ENCODE measurements at places on chromosomes 7 and 10.

- no peak for DNase-seq
Observed at GRCh38 chr10:125127110-125127509, 33.3 kb downstream of the CTBP2 start.

GRCh38 chr10:91411621-91412020 lies 1.5 kb downstream of the HECTD2 start:
- no peak for DNase-seq

DNA sequence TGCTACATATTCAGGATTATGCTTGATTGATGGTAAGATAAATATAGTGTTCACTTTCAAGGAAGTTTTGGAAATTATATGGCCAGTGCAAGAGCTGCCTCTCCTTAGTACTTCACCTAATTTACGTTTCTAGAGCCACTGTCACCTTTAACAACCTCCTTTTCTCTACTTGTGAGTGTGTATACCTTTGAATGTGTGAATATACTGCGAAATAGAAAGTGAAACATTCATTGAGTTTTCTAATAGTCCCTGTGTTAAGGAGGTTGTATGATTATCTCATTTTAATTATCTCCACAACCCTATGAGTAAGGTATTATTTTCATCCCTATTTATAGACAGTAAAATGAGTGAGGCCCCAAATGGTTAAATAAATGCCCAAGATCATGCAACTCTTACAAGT lies 1050.5 kb downstream of the XPNPEP1 start:
- DNase-seq: no peak

DNA sequence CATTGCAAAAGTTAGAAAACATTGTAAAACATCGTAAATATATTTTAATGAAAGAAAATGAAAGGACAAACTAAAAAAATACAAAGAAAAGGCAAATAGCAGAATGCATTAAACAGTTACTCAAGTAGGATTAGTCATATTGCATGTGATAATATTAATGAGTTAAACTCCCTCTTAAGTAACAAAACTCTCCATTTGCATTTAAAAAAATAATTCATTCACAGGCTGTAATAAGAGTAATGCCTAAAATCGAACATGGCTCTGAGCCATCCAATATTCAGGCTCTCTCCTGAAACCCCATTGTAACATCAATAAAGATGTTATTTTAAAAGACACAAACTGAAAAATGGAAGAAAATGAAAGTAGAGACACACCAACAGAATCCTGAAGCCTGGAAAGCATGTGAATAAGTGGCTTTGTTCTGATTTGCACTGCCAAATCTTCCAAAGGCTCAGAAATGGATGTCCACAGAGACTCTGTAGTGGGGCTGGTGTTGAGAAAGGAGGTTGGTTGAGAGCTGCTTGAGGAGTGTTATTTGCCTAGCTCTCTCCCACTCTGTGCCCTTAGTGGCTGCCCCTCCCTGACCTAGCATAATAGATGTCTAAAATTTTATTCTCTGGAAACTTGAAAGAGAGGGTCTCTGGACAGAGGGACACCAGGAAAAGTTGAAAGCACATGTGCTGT lies 268.3 kb upstream of the MEOX2 start:
- DNase-seq: no peak

DNA sequence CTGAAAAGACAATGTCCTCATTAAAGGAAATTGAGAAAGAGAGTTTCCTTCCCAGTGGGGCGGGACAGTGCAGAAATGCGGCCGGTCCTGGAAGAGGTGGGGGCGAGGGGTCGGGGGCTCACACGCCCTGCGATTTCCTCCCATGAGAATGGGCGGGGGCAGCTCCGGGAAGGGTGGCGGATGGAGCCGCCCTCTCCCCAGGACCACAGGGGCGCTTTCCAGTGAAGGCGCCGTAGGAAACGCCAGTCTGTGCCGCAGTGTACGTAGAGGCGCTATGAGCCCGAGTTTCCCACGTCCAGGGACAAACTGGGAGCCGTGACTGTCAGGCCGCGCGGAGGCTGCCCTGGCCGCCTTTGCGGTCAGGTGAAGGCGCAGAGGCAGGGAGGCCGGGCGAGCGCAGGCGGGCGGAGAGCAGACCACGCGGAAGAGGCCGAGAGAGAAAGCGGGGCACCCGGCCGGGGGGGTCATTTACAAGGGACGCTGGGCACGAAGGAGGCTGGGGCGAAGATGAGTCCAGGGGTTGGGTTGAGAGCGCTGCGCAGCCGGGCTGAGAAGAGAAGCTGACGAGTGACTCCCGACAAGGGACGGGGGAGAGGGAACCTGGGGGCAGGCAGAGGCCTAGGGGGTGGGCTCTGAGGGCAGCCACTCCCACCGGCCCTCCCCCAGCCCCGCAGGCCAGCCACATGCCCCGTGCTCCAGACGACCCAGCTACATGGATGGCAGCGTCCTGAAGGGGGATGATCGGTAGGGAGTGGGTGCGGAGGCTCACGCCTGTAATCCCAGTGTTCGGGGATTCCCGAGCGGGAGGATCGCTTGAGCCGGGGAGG lies 45.0 kb downstream of the ALOX5 start:
- no peak for DNase-seq

DNA sequence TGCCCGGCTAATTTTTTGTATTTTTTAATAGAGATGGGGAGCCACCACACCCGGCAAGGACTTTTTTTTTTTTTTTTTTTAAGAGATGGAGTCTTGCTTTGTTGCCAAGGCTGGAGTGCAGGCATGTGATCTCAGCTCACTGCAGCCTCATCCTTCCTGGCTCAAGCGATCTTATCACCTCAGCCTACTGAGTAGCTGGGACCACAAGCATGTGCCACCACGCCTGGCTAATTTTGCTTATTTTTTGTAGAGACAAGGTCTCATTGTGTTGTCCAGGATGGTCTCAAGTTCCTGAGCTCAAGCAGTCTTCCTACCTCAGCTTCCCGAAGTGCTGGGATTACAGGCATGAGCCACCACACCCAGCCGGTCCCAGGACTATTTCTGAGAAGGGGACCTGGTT lies 9.3 kb upstream of the MCU start:
- DNase-seq: no peak

DNA sequence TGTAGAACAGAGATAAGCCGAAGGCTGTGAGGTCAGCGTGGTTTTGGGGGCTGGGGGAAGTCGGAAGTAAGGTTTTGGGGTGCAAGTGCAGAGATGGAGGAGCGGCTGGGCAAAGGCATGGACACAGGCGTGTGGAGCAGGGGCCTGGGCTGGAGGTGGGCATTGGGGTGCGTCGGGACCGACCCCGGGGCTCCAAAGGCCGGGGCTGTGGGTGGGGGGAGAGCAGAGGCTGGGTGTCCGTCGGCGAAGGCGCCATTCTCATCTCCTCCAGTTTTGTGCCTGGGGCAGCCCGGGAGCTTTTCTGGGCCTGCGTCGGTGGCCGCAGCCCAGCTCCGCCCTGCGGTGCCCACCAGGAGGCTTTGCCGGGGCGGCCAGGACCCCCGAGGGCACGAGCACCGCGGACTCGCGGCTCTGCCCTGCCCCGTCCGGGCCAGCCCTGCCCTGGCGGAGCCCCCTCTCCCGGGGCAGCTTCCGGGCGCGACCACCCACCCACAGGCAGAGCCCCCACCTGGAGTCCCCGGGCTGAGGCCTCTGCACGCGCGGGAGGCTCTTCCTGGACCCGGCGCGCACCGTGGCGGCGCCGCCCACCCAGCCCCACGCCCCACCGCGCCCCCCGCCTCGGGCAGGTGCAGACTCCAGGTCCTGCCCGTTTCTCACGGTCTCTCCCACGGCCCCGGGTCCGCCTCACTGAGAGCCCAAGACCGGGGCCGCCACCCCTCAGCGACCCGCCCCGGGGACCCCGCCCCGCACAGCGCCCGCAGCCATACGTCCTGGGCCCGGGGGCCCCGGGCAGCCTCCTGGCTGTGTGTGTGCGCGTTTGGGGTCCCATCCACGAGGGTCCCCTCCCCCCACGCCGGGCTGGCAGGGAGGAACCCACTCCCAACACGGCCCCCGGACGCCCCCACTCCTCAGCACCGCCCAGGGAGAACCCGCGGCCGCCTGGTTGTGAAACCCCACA lies 7.7 kb upstream of the SCART1 start:
- DNase-seq: no peak

DNA sequence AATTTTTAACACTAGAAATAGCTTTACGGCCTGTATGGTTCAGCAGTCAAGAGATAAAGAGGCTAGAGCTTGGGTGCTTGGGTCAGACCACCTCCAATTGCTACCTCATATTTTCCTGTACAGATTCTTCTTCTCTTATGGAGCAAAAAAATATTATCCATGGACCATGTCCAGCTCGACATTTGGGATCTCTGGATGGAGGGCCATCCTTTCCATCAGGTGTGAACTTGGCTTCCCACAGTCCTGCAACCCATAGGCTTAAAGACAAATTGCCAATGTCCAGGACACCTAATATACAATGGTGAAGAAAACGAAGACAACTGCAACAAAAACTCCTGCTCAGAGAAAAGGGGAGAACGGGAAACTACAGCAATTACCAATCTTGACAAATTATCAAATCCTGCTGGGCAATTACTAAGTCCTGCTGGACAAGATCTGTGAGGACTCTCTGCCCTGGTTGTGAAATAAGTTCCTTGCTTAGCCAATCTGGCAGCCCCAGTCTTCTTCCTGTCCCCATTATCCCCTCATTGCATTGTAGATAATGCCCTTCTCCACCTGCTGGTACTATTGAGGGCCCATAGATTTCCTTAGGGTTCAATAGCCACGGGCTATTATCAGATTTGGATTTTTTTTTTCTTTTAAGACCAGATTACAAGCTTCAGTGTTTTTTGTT lies 42.0 kb upstream of the BRAF start:
- no peak for DNase-seq

- DNase-seq: no peak
Observed at GRCh38 chr10:52436664-52437063, 122.6 kb downstream of the DKK1 start.

GRCh38 chr7:85529831-85530230 lies 343.0 kb upstream of the SEMA3D start:
- no peak for DNase-seq

DNA sequence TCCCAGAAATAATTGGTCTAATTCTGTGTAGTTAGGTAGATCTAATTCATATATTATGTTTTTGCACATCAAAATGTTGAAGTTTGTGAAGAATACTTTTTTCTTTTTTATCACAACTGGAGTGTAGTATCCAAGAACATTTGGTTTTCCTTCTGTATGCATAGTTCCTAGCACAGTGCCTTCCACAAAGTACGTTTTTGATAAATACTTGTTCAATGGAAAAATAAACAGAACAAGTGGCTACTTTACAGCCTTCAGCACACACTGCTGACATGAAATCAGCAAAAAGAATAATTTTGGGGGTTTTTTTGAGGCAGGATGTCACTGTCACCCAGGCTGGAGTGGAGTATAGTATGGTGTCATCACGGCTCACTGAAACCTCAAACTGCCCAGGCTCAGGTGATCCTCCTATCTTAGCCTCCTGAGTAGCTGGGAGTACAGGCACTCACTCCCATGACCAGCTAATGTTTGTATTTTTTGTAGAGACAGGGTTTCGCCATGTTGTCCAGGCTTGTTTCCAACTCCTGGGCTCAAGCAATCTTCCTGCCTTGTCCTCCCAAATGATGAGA lies 27.9 kb downstream of the TARP start:
- no peak for DNase-seq

- no peak for DNase-seq
Observed at GRCh38 chr7:2152646-2153045, 80.1 kb downstream of the MAD1L1 start.

GRCh38 chr10:31146491-31147209 lies 115.0 kb upstream of the ZNF438 start:
- no peak for DNase-seq

DNA sequence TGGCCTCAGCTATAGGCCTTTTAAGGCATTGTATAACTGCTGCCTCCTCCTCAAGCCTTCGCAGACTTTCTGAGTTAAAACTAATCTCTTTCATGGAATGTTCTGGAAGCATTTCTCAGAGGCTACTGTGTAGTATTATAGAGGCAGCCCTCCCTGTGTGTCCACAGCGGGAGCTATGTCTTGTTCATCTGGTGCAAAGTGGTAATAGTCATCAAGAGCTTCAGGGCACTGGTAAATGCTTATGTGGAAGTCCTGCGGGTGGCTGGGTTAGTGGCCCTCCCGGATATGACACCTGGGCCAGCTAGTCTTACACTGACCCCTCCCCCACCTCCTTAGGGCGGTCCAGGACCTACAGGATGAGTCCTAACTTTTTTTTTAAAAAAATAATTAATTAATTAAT lies 2.2 kb upstream of the ABHD11 start:
- peak; percentile 19 for DNase-seq

- no peak for DNase-seq
Observed at GRCh38 chr7:106603346-106603745, 57.6 kb downstream of the CCDC71L start.

- DNase-seq: no peak
Observed at GRCh38 chr10:88672041-88672440, 7.8 kb downstream of the LIPF start.

DNA sequence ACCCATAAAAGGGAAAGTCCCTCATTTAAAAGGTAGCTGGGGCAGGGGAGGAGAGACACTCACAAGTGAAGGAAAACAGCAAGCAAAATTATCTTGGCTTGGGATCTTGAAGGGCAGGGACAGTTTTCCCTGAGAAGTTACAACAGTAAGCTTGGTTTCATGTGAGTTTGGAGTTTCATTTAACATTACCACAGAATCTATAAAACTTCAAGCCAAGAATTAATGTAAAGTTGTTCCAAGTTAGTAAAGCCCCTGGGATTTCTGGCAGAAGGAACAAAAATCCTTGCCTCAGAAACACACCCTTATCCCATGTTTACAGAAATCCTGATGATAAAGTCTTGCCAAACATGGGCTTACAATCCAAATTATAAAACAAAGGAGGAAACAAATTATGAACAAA lies 19.2 kb downstream of the CRPPA start:
- DNase-seq: no peak

DNA sequence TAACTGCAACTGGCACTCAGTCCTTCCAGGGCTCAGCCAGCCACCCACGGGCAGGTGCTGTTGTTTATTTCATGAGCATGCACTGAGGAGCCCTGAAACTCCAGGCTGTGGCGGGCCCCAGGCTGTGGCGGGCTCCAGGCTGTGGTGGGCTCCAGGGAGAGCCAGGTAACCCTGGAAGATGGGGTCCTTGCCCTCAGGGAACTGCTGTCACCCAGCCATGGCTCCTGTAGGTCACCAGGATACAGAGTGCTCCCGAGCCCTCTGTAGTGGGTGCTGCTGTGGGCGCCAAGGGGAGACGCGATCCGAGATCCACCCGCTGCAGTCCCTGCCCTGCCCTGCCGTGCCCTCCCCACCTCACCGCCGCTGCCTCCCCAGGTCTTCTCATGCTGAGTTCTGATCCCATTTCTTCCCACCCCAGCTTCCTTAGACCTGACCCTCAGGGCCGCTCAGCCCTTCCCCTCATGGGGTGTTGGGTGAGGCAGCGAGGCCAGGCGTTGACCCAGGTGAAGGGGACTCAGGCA lies 29.6 kb downstream of the LRRC27 start:
- no peak for DNase-seq

- DNase-seq: no peak
Observed at GRCh38 chr7:27154369-27154768, 2.0 kb upstream of the HOXA3 start.

- no peak for DNase-seq
Observed at GRCh38 chr10:22615819-22616499, 98.4 kb downstream of the PIP4K2A start.
